ENCODE measurements at places on chromosomes 3 and 15.

DNA sequence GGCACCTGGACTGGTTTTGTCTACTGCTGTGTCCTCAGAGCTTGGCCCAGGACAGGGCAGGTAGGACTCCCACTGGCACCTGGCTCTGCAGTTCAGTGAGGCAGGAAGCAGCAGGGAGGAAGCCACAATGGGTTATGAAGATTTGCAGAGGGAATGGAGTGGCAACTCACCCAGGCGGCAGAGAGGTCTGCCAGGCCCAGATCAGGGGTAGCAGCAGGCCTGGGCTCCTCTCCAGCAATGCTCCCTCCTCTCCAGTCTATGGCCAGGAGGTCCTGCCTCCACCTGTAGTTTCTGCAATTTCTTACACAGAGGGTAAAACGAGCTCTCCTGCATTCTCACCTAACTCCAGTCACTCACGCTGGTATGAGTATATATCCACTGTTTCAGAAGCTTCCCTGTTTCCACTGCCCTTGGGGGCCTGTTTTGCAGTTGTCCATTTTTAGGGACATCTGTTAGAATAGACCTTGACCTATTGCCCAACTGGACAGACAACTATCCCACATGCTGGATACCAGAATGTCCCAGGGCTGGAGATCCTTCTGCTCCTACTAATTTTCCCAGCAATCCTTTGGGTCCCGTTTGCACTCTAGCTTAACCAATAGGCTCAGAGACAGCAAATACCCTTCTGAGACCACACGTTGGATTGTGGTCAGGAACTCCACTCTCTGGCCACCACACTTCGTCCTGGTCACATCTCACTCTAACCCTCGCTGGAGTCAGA lies 35.2 kb downstream of the HMCES start:
- H3K4me3 ChIP-seq = peak overlapping the region; percentile 92
- peaks cover 13% of the 10 kb centered on the region for H3K4me1 ChIP-seq
- H3K27ac ChIP-seq = peak overlapping the region; percentile 91
- no peaks in the 10 kb centered on the region for H3K27me3 ChIP-seq
- DNase-seq = no peak

- H3K27me3 ChIP-seq = no peaks in the 10 kb centered on the region
- DNase-seq = no peak
- no peaks in the 10 kb centered on the region for H3K4me1 ChIP-seq
- H3K36me3 ChIP-seq = no peaks in the 10 kb centered on the region
- H3K4me3 ChIP-seq = no peak overlapping the region
Observed at GRCh38 chr3:19190602-19191001, 42.3 kb downstream of the KCNH8 start.

GRCh38 chr3:128486681-128487537 lies 6.1 kb downstream of the GATA2 start:
- H3K4me3 ChIP-seq = peak overlapping the region; percentile 90
- H3K4me1 ChIP-seq = peaks cover 44% of the 10 kb centered on the region
- peak overlapping the region; percentile 97 for H3K27ac ChIP-seq
- DNase-seq = no peak
- peaks cover 3% of the 10 kb centered on the region for H3K36me3 ChIP-seq
- H3K27me3 ChIP-seq = no peaks in the 10 kb centered on the region

DNA sequence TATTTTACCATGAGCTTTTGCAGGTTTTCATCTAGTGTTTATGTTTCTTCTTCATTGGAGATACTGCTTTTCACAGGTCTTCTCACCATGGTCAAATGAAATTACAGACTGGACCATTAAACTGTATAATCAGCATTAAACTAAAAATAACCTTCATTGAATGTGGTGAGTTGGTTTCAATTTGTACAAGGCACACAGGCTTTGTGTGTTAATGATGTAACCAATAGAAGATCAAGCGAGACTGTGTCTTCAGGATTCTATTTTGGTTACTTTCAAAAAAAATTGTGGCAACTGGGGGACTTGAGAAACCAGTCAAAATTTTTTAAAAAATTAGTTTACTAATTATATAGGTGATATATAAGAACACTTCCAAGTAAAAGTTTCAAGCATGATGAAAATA lies 54.3 kb upstream of the GCSAM start:
- no peak for DNase-seq
- H3K4me3 ChIP-seq = no peak overlapping the region
- no peaks in the 10 kb centered on the region for H3K27me3 ChIP-seq
- H3K36me3 ChIP-seq = no peaks in the 10 kb centered on the region

DNA sequence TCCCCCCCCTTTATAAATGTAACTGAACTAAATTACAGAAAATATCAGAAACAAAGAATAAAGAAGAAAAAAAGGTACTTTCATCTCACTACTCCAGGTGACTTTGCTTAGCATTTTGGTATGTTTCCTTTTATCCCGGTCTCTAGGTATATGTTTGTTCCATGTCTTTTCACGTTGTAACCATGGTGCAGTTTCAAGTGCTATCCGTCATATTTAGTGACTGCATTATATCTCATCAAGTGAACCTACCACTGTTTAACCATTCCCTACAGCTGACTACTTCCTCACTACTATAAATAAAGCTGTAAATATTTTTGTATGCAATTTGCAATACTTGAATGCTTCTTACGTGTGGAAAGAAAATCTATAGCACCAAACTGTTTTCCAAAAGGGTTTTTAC lies 2.2 kb downstream of the BTBD1 start:
- H3K36me3 ChIP-seq = peaks cover 10% of the 10 kb centered on the region
- H3K4me1 ChIP-seq = peaks cover 49% of the 10 kb centered on the region
- H3K4me3 ChIP-seq = peak overlapping the region; percentile 94
- H3K27ac ChIP-seq = peak overlapping the region; percentile 94
- no peaks in the 10 kb centered on the region for H3K27me3 ChIP-seq

DNA sequence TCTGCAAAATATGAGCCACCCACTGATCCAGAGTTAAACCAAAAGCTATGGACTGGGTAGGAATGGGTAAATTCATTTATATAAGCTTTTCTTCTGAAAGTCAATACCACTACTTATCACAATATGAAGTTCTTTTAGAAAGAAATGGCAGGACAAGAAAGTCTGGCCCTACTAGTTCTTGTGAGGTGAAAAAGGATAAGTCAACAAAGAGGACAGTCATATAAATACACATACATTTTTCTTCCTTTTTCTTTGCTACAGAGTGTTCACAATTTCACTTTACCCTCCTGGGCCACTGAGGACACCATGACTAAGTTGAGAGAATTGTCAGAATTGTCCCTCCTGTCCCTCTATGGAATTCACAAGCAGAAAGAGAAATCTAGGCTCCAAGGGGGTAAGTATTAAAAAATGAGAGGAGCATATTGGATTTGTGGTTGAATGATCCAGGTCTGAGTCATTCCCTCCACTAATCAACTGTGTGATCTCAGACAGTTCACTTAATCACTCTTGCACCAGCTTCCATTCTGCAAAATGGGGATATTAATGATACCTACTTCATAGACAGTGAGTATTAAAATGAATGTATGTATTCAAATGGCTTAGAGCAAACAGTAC lies 27.6 kb downstream of the ACP3 start:
- no peak for DNase-seq
- H3K27ac ChIP-seq = no peak overlapping the region
- H3K27me3 ChIP-seq = peaks cover 25% of the 10 kb centered on the region

- no peaks in the 10 kb centered on the region for H3K27me3 ChIP-seq
- no peaks in the 10 kb centered on the region for H3K4me1 ChIP-seq
Observed at GRCh38 chr3:137071104-137071503, 113.3 kb downstream of the IL20RB start.

GRCh38 chr3:128489674-128489926 lies 3.4 kb downstream of the GATA2 start:
- peaks cover 3% of the 10 kb centered on the region for H3K36me3 ChIP-seq
- no peak for DNase-seq
- peaks cover 29% of the 10 kb centered on the region for H3K4me1 ChIP-seq

DNA sequence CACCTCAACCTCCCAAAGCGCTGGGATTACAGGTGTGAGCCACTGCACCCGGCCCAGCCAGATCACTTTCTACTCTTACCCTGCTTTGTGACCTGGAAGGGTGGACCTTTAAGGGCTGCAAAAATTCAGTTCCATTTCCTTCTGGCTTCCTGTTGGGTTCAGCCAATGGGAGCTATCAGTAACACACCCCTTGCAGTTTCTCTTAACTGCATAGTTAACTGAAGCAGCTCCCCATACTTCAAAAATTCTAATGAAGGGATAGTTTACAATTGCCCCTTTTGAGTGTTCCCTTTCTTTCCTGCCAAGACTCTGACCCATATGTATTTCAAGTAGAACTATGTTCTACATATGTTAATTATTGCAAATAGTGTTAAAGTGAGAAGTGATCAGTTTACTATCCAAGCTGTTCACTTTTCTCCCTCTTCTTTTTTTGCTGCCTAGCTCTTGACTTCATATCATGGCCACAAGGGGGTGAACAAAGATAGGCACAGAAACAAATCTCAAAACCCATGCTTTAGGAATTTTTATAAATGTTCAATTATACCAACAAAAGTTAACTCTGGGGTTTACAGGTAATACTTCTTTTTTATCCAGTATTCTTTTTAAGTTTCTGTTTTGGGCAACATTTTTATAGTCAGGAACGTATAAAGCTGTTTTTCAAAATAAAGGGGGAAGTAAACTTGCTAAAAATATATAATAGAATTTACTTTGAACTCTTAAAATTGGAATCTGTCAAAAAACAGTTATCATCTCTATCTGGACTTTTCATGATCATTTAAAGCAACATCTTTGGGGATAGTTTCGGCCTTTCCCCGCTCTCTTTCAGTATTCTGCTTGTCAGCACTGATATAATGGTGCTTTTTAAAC lies 8.1 kb downstream of the PGBD4 start:
- no peak for DNase-seq
- H3K36me3 ChIP-seq = no peaks in the 10 kb centered on the region
- H3K4me1 ChIP-seq = no peaks in the 10 kb centered on the region
- H3K4me3 ChIP-seq = no peak overlapping the region
- H3K27me3 ChIP-seq = no peaks in the 10 kb centered on the region
- no peak overlapping the region for H3K27ac ChIP-seq

GRCh38 chr15:40037721-40038120 lies 1.3 kb downstream of the SRP14 start:
- H3K4me3 ChIP-seq = peak overlapping the region; percentile 96
- H3K27me3 ChIP-seq = no peaks in the 10 kb centered on the region
- H3K27ac ChIP-seq = peak overlapping the region; percentile 99
- no peak for DNase-seq

GRCh38 chr3:182364723-182365650 lies 428.3 kb upstream of the ATP11B start:
- no peaks in the 10 kb centered on the region for H3K27me3 ChIP-seq
- H3K4me1 ChIP-seq = peaks cover 8% of the 10 kb centered on the region
- H3K27ac ChIP-seq = no peak overlapping the region
- H3K4me3 ChIP-seq = peak overlapping the region; percentile 51
- no peaks in the 10 kb centered on the region for H3K36me3 ChIP-seq

GRCh38 chr3:45123030-45123429 lies 23.1 kb downstream of the CDCP1 start:
- no peak overlapping the region for H3K4me3 ChIP-seq
- peaks cover 20% of the 10 kb centered on the region for H3K4me1 ChIP-seq
- no peaks in the 10 kb centered on the region for H3K27me3 ChIP-seq
- H3K27ac ChIP-seq = no peak overlapping the region
- no peaks in the 10 kb centered on the region for H3K36me3 ChIP-seq

DNA sequence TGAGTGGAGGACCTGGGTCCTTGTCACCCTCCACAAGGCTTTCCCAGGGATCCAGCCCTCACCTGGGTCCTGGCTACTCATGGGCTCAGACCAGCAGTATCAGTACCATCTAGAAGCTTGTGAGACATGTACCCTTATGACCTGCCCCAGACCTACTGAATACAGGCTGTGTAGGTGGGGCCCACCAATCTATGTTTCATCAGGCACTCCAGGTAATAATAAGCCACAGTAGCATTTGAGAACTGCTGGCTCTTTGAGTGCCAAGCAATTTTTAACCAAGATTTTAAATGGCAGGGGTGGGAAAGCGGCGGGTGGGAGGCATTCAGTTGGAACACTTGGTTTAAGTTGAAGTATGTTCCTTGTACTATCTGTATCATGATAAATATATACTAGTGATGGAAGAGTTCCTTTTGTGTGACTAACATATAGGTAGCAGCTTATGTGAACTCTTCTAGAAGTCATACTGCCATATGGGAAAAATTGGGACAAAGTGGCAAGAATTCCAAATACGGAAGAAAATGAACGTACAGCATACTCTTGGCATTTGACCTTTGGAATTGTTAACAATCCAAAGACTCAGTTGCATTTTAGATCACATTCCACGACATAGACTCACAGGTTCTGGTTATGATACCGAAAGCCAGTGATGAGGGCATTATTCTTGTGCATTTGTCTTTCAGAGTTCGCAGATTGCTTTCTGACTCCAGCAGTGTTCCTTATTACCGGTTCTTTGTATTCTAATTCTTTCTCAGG lies 190.4 kb downstream of the GHSR start:
- H3K4me1 ChIP-seq = no peaks in the 10 kb centered on the region
- no peaks in the 10 kb centered on the region for H3K36me3 ChIP-seq
- H3K4me3 ChIP-seq = no peak overlapping the region
- H3K27me3 ChIP-seq = no peaks in the 10 kb centered on the region
- no peak for DNase-seq

DNA sequence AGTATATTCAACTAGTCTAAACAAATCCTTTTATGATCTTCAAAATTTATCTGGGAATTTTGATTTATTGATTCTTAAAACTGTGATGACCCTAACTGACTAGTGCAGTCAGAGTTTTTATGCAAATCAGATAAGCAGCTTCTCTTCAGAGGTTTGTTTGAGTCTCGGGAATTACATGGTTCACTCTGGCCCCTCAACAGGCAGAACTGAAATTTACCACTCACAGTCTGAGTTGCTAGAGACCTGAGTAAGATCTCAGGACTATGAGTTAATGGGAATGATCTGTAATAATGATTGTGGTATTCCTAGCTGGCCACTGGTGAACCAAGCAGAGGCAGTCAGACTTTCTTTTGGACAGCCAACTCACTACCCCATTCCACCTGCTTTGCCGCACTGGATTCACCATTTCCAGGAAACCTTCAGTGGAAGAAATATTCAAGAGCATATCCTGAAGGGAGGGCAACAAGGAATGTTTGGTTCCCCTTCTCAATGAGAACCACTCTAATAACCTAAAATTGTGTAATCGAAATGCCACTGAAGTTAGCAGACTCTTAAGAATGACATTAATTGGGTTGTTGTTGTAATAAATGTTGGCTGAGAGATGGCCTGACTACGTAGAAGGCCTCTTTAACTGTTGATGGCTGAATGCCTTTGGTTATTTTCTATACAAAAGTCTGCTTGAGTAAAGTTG lies 11.5 kb upstream of the DNAJC13 start:
- H3K27ac ChIP-seq = no peak overlapping the region
- no peaks in the 10 kb centered on the region for H3K4me1 ChIP-seq
- H3K27me3 ChIP-seq = peaks cover 42% of the 10 kb centered on the region
- no peaks in the 10 kb centered on the region for H3K36me3 ChIP-seq

DNA sequence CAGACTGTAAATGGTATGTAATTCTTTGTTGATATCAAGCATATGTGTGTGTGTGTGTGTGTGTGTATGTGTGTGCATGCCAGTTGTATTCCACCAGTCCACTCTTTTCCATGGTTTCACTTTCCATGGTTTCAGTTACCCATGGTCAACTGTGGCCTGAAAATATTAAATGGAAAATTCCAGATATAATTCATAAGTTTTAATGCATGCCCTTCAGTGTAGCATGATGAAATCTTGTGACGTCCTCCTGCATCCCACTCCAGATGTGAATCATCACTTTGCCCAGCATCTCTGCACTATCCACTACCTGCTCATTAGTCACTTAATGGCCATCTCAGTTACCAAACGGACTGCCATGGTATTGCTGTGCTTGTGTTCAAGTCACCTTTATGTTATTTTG lies 215.9 kb downstream of the GBE1 start:
- H3K27ac ChIP-seq = no peak overlapping the region
- no peaks in the 10 kb centered on the region for H3K4me1 ChIP-seq
- H3K27me3 ChIP-seq = no peaks in the 10 kb centered on the region
- no peak for DNase-seq
- H3K4me3 ChIP-seq = no peak overlapping the region
